ENCODE measurements at places on chromosomes 1 and 21.
A peak's percentile ranks its signal among the peaks of the same experiment; 100 is the strongest.

DNA sequence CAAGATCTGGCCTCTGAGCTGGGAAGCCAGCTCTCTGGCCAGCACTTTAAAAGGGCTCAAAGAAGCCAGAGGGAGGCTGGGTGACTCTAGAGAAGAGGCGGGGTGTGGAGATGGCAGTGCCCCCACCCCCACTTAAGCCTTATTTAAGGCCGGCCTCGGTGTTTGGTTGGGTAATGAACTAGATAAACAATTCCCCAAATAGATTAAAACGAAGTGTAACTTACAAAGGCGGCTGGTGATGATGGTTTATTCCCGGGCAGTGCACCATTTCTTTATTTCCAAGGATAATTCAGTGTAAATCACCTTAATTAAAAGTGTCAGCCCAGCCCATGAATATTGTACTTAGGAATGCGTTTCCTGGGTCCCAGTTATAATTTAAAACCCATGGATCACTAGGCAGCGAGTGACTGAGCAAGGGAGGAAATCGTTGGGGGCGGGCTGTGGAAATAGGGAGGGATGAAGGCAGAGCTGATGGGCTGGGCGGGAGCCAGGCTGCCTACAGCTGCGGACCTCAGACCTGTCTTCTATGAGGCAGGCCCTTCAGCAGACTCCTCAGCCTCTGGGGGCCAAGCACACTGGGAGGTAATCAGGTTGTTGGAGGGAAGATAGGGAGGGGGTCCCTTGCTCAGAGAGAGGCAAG lies 54.9 kb downstream of the TMEM53 start:
- DNase-seq: no peak

DNA sequence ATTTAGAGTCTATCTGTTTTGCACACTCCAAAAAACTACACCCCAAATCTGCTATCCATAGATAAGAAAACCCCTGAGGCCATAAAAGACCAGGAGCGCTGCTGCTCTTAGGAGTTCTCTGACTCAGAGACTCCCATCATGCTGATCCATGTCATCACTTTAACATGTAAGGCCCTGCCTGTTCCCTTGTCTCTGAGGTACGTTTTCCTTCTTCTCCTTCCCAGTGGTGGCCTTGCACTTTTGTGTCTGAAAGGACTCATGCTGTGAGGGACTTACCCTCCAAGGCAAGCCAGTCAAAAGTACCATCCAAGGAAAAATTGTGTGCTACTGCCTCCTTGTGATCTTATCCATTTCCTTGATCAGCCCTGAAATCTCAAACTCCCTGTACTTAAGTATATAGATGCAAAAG lies 427.4 kb upstream of the NCAM2 start:
- no peak for DNase-seq

- no peak for DNase-seq
These were observed 91.1 kb downstream of the NPHP4 start for GRCh38 chr1:5901150-5901549.

DNA sequence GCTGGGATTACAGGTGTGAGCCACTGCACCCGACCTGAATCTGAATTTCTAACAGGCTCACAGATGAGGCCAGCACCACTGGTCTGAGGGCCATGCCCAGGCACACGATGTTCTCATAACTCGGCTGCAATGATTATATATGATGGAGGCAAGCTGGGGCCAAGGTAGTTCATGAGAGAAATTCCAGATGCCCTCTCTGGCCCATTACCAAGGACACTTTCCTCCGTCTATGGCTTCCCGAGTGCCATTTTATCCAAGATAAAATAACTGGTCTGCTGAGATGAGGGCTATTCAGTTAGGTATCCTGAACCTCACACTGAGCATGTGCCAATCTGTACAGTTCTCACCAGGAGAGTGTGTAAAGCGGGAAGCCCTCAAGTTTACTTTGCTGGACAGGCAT lies 16.5 kb downstream of the TMPRSS2 start:
- no peak for DNase-seq

DNA sequence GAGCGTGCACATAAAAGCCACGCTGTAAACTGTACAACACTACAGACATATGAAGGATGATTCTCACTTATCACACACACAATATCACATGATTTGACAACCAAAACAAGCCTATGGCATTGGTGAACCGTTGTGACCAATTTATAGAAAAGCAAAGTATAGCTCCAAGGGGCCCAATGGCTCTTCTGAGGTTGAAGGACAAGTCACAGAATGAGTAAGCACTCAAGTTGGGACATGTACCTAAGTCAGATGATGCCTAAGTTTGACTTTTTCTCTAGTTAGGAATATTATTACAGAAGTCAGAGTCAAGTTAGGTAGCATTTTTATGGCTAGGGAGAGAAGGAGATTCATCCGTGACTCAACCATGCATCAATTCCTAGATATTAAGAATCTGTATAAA lies 45.7 kb downstream of the PLPP3 start:
- no peak for DNase-seq

- DNase-seq: no peak
These were observed 2.8 kb upstream of the KRTAP10-5 start for GRCh38 chr21:44583089-44583799.

DNA sequence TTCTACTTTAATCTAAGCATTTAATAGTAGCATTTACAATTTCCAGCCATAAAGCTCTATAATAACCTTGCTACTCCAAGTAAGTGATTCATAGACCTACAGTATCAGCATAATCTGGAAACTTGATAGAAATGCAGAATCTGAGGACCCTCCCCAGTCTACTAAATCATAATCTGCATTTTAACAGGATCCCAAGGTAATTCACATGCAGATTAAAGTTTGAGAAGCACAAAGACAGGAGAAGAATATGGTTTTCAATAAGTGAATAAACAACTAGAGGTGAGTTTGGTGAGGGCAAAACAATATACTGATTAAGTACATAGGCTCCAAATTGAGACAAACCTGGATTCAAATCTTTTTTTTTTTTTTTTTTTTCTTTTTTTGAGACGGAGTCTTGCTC lies 57.4 kb downstream of the PRPF38A start:
- no peak for DNase-seq

DNA sequence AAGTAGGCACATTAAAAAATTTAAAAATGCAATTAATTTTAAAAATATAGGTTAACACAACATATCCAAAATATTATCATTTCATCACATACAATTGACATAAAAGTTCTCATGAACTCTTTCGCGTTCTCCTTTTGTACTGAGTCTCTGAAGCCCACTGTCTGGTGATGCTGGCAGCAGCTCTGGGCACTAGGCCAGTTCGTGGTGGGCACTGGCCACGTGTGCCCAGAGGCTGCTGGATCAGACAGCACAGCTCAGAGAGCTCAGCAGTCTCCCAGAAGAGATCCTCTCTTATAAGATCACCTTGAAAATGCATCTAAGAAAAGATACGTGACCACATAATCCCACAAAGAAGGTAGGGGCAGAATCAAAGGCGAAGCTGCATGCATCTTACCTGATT lies 9.9 kb downstream of the CEP104 start:
- DNase-seq: no peak

DNA sequence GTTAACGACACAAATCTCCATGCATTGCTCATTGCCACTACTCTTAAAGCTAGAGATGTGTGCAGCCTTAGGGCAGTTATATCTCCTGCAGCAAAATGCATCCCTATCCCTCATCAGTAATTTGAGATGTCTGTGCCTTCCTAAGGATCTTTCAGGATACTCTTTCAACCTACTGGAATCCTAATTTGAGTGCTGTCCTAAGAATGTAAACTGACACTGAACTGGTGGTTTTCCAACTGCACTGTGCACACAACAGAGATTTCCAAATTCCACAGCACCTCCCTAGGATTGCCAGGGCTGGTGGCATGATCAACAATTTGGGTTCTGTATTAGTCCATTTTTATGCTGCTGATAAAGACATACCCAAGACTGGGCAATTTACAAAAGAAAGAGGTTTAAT lies 193.9 kb downstream of the LTN1 start:
- DNase-seq: no peak

GRCh38 chr1:209318181-209319056 lies 265.1 kb upstream of the CAMK1G start:
- DNase-seq: no peak

GRCh38 chr1:90580176-90580575 lies 136.9 kb downstream of the BARHL2 start:
- DNase-seq: no peak

- DNase-seq: no peak
These were observed 326.5 kb downstream of the PDE4B start for GRCh38 chr1:66119148-66119547.

- DNase-seq: no peak
These were observed 48.8 kb downstream of the ARHGEF10L start for GRCh38 chr1:17588048-17588871.

DNA sequence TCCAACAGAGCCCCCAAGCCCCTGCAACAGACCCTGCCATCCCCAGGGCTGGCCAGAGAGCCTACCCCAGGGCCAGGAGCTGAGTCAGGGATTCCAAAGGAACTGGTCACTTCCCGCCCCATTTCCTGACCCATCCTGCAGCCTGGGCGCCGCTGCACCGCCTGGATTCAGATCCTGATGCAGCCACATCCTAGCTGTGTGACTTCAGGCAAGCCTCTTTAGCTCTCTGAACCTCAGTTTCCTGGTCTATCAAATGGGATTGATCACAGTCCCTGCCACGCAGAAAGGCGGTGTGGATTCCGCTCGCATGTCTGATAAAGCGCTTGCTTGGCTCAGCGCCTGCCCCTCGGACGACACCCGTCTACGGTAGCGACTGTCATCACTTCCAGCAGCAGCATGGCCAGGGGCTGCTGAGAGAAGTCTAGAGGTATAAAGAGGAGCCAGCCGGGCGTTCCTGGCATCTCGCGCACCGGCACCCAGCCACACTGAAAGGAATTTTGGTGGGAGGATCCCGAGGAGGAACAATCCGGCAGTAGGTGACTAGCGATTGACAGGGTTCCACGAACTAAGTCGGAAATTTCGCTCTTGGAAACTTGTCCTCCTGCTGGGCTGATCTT lies 10.1 kb downstream of the EPHA2 start:
- no peak for DNase-seq

DNA sequence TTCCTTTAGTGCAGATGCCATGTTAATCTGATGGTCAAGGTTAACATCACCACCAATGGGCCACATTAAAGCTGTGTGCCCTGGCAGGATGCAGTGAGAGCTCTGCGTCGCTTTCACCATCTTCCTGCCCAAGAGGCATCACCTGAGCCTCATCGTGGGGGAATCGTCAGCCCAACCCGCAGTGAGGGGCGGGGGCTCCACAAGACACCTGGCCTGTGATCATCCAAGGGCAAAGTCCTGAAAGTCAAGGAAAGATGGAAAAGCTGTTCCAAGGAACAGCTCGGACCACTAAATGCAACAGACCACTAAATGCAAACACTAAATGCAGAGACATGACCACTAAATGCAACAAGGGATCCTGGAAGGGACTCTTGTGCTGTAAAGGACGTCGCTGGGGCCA lies 49.9 kb downstream of the WDR4 start:
- DNase-seq: no peak

DNA sequence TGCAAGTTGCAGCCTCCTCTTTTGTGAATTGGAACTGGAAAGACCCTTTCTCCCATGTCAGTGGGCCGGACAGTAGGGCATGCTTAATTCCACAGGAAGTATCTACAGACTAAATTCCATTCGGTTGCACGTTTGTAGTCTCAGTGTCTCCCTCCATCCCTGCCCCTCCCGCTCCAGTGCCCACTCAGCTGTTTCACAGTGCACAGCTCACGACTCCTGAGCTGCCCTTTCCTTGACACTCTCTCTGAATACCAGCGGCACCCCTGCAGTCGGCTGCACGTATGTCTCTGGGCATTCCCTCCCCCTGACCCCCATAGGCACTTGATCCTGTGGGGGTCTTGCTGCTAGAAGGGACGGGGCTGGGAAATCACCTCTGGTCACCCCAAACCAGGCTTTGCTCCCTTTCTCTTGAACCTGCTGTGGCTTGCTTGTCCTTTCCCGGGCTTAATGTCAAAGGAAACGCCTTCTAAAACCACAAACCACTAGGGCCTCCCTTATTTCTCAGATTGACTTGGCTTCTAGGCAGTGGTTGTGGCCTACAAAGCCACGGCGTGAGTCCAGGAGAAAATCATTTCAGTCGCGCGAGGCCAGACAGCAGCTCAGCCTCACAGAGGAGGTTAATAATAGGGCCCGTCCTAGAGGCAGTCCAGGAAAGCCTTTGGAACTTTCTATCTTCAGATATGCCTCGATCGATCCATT lies 365.3 kb upstream of the PROX1 start:
- peak; percentile 6 for DNase-seq

- no peak for DNase-seq
These were observed 7.0 kb upstream of the CELA2A start for GRCh38 chr1:15449567-15449966.

GRCh38 chr21:39675993-39676661 lies 63.4 kb downstream of the B3GALT5 start:
- DNase-seq: no peak

Data from activated naive CD8-positive, alpha-beta T cell treated with anti-CD3 and anti-CD28 coated beads, Interleukin-2, amount 50 U/mL, for 24 hours (primary cell).